ENCODE measurements at places on chromosomes 2 and 18.

GRCh38 chr2:181685150-181685688 is 4.9 kb upstream of the NEUROD1 start:
- DNase-seq, result no peak

- DNase-seq, result no peak
Observed at GRCh38 chr2:134153294-134153880, 100.5 kb upstream of the MGAT5 start.

GRCh38 chr2:66867063-66867441 is 432.1 kb downstream of the MEIS1 start:
- no peak for DNase-seq

DNA sequence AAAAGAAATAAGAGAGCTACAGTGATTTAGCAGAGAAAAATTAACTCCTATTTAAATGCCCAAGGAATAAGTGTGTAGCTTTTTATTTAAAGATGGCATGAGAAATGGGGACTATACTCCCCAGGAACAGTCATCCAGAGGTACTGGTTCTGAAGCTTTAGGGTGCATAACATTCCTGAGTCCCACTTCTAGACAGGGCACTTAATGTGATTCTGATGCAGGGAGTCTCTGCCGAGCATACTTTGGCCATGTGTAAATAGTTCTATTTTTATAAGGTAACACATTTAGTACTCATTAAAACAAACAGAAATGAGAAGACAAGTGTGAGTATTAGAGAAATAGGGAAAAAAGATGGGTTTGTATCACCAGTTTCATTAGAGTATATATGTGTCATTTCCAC is 154.7 kb upstream of the WDSUB1 start:
- DNase-seq, result no peak

- DNase-seq, result no peak
Observed at GRCh38 chr2:104856973-104857261, 3.0 kb downstream of the POU3F3 start.

- DNase-seq, result no peak
Observed at GRCh38 chr18:24043403-24043802, 28.8 kb downstream of the TTC39C start.

- DNase-seq, result no peak
Observed at GRCh38 chr2:175156534-175156933, 11.5 kb downstream of the ATF2 start.

DNA sequence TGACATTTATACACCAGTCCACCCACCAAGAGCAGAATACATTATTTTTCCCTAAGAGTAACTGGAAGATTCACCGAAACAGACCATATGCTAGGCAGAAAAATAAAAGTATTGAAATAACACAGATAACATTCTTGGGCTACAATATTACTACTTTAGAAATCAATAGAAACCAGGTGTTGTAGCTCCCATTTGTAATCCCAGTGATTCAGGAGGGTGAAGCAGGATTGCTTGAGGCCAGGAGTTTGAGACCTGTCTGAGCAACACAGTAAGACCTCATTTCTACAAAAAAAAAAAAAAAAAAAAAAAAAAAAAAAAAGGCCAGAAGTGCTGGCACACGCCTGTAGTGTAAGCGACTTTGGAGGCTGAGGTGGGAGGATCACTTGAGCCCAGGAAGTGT is 9.6 kb downstream of the ICA1L start:
- DNase-seq, result no peak

- DNase-seq, result no peak
Observed at GRCh38 chr2:107698861-107699260, 127.8 kb upstream of the RGPD4 start.

DNA sequence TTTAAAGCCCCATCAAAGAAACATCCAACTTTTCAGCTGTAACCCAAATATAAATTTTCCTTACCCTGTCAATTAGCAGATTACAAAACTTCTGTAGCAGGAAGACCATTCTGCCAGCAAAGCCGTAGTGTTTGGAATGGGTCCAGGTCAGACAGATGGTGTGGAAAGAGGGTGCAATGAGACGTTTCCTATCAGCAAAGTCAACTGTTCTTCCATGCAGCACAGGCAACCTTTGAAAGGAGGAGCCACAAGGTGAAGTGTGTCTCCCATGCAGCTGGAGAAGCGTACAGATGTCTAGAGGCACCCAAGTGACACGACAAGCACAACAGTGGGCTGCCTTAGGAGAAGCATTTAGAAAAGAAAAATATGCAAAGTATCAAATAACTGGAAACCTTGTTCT is 83.7 kb downstream of the SP3 start:
- no peak for DNase-seq

DNA sequence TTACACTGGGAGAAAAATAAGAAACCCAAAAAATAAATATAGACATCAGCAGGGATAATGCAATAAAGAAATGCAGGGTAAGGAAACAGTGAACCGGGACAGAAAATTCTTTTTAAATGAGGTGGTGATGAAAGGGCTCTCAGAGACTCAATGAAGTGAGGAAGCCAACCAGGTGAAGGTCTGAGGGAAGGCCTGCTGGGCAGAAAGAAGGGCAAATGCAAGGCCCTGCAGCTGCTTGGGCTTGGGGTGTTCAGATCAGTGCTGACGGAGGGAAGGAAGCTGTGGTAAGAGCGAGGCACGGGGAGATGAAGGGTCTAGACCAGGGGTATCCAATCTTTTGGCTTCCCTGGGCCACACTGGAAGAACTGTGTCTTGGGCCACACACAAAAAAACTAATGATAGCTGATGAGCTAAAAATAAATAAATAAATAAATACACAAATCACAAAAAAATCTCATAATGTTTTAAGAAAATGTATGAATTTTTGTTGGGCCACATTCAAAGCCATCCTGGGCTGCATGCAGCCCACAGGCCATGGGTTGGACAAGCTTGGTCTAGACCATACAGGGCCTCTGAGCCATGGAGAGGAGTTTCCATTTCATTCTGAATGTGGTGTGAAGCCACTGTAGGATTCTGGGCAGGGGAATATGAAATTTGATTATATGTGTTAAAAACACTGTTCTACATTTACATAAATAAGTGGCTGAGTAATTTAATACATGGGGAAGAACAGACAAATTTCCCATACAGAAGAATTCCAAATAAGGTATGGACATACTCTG is 96.3 kb upstream of the DNMT3A start:
- DNase-seq, result no peak

- no peak for DNase-seq
Observed at GRCh38 chr2:9163306-9164111, 43.1 kb upstream of the ASAP2 start.

- DNase-seq, result no peak
Observed at GRCh38 chr2:176675271-176675949, 406.2 kb downstream of the MTX2 start.

GRCh38 chr2:41394541-41394940 is 653.3 kb upstream of the PKDCC start:
- no peak for DNase-seq

DNA sequence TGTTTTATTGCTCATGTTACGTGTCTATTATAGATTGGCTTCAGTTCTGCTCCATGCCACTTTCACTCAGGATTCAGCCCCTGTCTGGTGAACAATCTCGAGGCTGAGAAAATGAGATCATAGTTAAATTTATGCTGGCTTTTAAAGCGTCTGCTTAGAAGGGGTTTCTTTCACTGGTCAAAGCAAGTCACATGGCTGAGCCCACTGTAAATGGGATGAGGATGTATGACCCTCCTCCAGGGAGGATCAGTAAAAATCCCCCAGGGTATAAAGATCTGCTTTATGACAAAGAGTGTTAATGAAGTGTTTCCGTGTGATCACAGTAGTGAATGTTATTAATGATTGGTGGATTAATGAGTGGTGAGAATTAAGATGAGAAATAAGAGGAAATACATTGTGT is 6.2 kb upstream of the PLCL1 start:
- DNase-seq, result no peak

DNA sequence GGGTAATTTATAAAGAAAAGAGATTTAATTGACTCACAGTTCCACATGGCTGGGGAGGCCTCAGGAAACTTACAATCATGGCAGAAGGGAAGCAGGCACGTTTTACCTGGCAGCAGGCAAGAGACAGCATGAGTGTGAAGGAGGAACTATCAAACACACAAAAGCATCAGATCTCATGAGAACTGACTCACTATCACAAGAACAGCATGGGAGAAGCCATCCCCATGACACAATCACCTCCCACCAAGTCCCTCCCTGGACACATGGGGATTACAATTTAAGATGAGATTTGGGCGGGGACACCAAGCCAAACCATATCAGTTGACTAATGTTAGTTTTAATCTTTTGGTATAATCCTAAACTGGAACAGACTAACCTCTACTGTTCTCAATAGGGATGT is 49.1 kb upstream of the CPO start:
- no peak for DNase-seq
